Stimulated activated CD4-positive, alpha-beta T cell treated with anti-CD3 and anti-CD28 coated beads, Interleukin-12 subunit alpha, Interleukin-12 subunit beta, amount 100 ng/mL, for 24 hours (primary cell): ENCODE measurements at places on chromosomes 5 and 9.
A peak's percentile ranks its signal among the peaks of the same experiment; 100 is the strongest.

DNA sequence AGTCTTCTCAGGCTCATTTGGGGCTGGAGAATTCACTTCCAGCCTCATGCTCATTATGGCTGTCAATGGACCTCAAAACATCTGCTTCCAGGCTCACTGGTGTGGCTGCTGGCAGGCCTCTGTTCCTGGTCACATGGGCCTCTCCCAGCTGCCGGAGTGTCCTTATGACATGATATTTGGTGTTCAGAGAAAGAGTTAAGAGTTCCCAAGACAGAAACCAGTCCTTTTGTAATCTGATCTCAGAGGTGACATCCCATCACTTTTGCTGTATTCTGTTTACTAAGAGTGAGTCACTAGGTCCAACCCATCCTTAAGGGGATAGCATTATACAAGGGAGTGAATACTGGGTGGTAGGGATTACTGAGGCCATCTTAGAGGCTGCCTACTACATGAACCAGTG, 104.6 kb downstream of the CACNA1B start:
- DNase-seq = no peak

DNA sequence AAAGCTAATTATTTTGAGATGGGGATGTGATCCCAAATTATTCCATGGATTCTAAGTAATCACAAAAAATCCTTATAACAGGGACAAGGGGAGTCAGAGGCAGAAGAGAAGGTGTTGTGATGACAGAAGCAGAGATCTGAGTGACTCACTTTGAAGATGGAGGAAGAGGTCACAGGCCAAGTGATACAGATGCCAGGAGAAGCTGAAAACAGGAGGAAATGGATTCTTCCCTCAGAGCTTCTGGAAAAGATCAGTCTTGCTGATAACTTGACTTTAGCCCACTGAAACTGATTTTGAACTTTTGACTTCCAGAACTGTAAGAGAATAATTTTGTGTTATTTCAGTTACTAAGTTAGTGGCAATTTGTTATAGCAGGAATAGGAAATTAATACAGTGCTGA, 105.3 kb downstream of the GCNT1 start:
- DNase-seq = no peak

GRCh38 chr9:128689820-128690683, 1.0 kb downstream of the SET start:
- no peak for DNase-seq

DNA sequence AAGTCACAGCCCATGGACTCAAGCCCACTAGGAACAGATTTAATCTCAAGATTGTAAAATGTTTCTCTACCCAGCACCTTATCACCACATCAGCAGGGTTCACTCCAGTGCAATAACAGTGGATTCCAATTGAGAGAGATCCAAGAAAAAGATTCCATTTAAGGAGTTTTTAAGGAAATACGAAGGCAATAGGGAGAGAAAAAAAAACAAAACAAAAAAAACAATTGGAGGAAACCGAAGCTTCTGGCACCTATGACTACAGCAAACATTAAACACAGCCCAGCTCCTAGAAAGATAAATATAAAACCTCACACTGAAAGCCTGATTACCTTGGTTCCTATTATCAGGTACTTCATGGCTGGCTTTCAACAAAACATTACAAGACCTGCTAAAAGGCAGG, 192.7 kb downstream of the DAB2IP start:
- no peak for DNase-seq

DNA sequence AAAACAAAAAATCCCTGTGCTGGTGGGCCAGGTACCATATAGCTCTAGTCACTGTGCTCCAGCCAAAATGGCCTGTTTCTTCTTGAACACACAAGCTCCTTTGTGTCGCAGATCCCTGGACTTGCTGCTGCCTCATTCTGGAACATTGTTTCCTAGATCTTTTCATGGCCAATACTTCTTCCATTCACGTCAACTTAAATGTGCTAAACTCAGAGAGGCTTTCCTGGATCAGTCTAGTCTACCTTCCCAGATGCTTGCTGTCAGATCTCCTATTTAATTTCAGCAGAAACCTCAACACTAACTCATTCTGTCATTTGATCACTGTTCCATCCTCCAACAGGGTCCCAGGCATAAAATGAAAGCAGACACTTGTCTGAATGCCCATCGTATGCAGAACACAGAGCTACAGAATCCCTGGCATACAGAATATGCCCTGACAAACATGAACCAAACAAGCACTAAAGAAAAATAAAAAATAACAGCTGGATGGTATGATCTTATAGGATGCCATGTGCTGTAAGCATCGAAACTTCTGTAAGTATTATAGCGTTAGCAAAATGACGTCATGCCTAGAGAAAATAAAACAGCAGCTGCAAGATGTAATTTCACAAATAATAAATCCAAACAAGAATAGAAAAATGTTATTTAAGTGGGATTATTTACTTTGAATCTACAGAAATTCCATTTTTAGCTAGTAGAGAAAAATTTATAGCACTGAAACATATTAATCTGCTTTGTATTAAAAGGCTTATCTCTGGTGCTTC, 403.7 kb upstream of the DAP start:
- DNase-seq = no peak

DNA sequence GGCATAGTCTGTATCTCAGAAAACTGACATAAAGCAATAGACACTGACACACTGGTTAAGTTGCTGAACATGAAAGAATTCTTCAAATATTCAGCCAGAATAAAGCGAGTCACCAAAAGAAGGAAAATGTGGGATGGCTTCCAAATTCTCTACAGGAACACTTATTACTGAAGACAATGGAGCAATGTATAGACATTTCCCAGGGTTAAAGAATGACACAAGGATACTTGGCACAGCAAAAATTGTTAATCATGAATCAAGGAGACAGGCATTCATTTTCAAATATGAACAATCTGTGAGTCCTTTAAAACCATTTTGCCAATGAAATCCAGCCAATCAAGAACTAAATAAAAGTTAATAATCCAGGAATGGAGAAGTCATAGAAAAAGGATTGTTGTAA, 92.5 kb downstream of the MTX3 start:
- no peak for DNase-seq

- DNase-seq = no peak
Measured at GRCh38 chr9:9905736-9906135, 707.1 kb downstream of the PTPRD start.

- peak; percentile 26 for DNase-seq
Measured at GRCh38 chr5:111070272-111071134, 1.0 kb upstream of the TSLP start.

DNA sequence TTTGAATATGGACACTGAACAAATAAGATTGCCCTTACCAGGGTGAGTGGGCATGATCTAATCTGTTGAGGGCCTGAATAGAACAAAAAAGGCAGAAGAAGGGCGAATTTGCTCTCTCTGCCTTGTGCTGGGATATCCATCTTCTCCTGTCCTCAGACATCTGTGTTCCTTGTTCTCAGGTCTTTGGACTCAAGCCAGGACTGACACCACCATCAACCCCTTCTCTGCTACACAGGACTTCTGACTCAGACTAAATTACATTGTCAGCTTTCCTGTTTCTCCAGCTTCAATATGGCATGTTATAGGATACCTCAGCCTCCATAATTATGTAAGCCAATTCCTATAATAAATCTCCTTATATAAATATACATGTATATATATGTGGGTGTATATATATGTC, 40.8 kb upstream of the SLCO6A1 start:
- no peak for DNase-seq

DNA sequence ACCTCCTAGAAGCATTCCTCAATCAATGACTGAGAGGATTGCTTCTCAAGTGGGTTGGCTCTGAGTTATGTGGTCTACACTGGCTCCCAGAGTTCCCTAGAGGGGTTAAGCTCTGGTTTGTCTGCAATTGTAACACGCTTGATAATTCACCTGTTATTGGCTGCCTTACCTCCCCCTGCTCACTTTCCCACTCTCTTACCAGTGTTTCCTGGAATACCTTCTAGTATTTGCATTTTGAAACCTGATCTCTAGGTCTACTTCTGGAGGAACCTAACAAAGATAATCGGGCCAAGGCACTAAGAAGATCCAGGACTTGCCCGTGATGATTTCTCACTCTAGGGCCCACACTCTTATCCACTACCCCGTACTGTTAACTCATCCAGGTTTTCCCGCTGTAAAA, 110.1 kb upstream of the MAP3K1 start:
- DNase-seq = no peak

GRCh38 chr9:114460513-114461199, 44.6 kb downstream of the WHRN start:
- DNase-seq = no peak

DNA sequence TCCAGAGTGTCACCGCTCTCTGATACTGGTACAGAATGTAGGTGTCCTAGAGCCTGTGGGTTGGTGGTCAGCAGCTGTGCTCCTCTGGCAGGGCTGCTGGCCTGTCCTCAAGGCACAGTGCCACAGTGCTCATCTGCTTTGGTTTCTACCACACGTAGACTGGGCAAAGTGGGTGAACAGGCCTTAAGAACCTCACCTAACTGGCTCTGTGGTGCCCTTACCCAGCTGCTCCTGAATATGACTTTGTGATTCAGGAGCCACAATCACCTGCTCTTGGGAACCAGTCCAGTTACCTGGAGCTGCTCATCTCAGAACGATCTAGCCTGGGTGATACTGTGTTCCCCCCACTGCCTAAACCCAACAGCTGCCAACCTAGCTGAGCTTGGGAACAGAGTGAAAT, 6.4 kb downstream of the NOP16 start:
- no peak for DNase-seq

DNA sequence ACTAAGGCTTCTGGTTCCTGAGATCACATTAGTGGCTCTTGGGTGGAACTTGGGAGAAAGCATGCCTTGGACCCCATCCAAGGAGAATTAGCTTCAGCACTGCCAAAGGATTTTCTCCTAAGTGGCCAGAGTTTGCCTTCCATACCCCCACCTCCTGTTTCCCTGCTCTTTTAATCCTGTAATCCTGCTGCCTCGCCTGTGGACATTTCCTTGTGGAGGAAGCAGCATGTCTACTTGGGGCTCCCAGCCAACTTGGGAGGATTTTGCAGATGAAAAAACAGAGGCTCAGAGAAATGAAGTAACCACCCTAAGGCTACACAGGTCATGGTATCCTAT, 1.6 kb downstream of the ARSI start:
- DNase-seq = no peak

- no peak for DNase-seq
Measured at GRCh38 chr5:112316731-112317130, 102.3 kb downstream of the EPB41L4A start.

- DNase-seq = no peak
Measured at GRCh38 chr5:38728029-38728428, 117.8 kb upstream of the OSMR start.

DNA sequence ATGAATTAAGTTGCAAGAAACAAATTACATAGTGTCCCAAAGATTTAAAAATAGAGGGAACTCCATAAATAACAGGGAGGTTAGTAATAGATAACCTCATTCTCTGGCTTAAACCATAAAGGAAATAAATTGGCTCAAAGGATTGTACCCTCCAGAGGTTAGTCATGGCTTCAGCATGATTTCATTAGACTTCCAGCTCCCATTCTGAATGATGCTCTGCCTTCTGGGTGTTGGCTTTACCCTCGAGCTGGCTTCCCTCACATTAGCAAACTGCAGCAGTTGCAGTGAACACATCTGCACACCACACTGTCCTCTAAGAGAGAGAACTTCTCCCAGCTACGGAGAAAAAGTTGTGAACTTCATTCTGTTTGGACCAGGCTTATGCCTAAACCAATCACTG, 70.4 kb downstream of the RGS7BP start:
- DNase-seq = no peak

GRCh38 chr5:9726931-9727330, 96.8 kb upstream of the TAS2R1 start:
- DNase-seq = no peak

GRCh38 chr5:141692533-141692888, 10.5 kb upstream of the ARAP3 start:
- no peak for DNase-seq

- DNase-seq = no peak
Measured at GRCh38 chr9:97615439-97616072, 17.6 kb downstream of the TSTD2 start.

DNA sequence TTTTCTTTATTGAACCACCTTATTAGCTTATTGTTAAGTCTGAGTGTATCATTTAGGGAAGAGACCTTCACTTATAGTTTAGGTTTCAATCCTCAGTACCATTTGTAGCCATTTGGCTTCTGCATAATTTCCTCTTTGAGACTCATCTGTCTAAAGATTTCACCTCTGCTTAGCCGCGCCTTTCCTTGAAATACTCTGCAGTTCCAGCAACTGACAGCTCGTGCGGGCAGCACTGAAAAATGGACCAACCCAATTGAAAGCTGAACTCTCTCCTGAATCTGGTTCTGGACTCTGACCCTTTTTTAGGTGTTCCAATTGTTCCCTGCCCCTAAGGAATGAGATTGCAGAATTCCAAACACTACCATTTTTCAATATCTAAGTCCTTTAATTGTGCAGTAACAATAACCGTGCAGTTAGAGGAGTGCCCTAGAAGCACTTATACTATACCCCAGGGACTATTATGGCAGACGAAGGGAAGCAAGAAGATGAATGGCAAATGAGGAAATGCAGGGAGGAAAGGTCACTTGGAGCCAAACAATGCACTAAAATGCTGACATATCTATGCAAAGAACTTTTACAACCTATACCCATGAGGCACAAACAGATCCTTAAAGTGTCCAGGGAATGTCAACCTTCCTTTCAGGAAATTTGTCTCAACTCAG, 50.1 kb upstream of the PDE4D start:
- no peak for DNase-seq

DNA sequence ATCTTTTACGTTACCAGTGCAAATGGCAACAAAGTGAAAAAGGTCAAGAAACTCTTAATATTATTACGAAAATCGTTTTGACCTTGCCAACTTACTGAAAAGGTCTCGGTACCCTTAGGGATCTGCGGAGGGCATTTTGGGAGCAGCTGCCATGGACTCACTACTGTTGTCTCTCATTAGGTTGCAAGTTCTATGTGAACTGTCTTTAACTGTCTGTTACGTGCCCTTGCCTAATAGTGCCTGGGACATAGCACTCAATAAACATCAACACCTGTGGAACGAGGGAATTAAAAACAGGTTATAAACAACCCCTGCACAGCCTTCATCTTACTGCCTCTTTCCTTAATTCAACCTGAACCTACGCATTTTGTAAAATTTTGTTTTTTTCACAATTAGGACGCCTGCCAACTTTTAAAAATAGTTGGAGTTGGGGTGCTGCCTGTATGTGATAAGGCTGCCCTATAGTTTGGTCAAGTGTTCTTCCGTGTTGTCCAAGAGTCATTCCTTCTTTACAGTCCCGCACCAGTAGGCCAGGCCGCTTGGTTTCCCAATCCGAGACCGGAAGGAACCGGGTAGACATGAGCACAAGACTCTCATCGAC, 527 bp upstream of the SREK1 start:
- no peak for DNase-seq

DNA sequence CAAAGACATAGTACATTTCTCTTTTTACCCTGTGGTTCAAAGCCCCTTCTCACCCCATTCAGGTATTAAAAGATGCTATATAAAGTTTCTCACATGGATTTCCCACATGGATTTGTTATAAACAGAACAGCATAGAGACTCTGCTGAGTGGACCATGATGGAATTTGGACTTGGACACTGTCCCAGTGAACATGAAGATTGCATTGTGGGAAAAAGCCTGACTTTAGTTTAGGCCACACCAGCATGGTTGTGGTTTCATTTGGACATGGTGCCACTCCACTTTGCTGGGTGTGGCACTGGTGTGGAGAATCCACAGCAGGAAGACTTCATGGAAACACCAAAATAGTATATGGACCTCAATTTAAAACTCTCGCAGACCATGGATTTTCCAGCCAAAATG, 124.6 kb downstream of the ARHGAP26 start:
- no peak for DNase-seq
